Hippocampal formation (tissue), 2 donors: ENCODE measurements at places on chromosomes 12 and 14.

GRCh38 chr12:119447618-119448017 is 113.1 kb downstream of the CCDC60 start:
- no peak for DNase-seq

GRCh38 chr12:18955594-18955993 is 173.9 kb upstream of the PLEKHA5 start:
- DNase-seq: no peak

- DNase-seq: no peak
Measured at GRCh38 chr12:1126091-1126490, 135.1 kb downstream of the ERC1 start.

- no peak for DNase-seq
Measured at GRCh38 chr12:24027352-24027751, 77.9 kb upstream of the SOX5 start.

DNA sequence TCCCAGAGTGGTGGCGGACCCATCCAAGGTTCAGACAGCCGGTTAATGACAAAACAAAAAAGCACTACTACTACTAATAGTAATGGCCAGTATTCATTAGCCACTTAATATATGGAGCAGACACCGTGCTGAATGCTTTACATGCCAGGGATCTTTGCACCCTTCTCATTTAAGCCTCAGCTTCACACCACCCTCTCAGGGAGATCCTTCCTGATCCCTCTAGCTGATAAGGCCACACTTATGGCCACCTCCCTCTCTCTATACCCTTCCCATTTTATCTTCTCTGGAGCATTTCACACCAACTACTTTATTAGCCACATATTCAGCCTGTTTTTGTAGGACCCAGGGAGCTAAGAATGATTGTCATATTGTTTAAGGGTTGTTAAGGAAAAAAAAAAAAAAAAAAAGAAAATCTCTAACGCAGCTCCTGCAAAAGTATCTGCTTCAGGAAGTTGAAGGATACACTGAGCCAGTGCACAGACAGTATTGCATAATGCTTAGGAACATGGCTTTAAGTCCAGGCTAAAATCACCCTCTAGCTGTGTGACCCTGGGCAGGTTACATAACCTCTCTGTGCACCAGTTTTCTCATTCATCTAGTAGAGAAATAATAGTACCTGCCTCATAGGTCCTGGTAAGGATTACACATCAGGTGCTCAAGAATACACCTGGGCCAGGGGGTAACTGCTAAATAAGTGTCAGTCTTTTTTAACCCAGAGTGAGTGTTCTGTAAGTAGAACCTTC is 29.4 kb downstream of the NUAK1 start:
- DNase-seq: no peak

GRCh38 chr14:73655851-73656250 is 11.1 kb downstream of the DNAL1 start:
- DNase-seq: no peak

DNA sequence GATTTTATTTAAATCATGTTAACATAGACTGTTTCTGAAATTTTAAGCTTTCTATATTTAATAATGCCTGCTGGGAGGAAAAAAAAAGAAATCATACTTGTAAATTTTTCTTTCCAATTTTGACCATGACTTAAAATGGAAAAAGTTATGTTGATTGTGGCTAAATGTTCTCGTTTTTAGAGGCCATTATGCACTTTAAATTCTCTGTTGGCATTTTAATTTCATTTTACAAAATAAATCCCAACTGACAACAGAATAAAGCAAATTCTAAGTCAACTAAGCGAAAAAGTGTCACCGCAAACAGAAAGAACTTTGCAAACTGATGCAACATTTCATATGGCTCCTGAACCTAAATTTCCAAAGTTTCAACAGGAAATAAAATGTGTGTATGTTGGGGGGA is 74.8 kb upstream of the G2E3 start:
- no peak for DNase-seq

- no peak for DNase-seq
Measured at GRCh38 chr14:32370714-32371113, 41.6 kb downstream of the AKAP6 start.

DNA sequence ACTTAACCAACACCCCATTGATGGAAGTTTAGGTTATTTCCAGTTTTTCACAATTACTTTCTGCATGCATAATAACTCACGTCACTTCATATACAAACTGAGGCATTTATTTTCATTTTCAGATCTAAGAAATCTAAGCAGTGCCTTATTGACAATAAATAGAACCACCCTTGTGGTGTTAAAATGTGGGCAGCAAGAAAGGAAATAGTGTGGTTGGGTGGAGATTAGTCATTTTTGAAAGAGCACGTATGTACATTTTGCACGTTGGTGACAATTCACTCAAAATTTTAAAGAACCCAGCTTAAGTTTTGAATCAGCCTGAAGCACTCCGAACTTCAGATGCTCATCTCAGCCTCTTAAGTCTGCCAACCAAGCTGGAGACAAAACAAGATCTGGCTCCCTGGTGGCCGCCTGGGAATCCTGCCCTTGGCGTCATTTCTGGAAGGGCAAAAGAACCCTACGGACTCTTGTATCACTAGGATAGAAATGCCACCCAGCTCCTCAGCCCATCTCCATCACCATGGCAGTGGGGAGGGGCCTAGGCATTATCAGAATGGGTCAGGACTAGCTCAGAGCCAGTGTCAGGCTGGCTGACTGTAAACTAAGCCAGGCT is 89.5 kb upstream of the BCL2L14 start:
- DNase-seq: no peak

GRCh38 chr12:41605545-41606305 is 417.6 kb downstream of the PDZRN4 start:
- DNase-seq: no peak

GRCh38 chr12:76916170-76916540 is 37.3 kb upstream of the CSRP2 start:
- no peak for DNase-seq

DNA sequence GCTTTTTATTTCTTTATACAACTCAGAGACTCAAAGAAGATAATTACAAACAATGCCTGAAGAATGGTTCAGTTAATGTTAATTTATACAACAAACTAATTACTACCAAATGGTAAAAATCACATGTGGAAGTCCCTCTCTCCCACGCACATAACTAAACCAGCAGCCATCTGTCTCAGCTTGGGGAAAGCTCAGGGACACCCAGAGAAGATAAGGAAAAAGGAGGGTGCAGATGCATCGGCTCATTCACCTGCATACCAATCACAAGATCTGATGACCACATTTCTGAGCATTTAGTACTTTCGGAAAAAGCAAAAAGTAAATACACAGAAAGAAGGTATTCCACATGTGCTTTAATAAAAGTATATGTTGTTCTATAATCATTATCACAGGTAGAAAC is 136.3 kb downstream of the SOX5 start:
- DNase-seq: no peak

DNA sequence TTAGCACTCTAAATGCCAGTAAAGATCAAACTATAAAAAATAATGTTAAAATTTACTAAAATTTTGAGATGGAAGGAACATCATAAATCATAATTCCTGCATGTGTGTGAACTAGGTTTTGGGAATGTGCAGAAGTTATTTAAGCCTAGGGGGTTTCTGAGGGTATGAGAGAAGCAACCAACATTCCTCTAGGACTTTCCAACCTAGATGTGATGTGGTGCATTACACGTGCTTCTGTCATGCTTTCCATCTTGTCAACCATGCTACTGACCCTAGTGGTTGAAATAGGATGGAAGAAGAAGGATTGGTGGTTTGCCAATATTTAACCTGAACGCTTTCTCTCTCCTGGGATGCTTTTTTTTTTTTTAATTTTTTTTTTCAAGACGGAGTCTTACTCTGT is 209.3 kb downstream of the AEBP2 start:
- DNase-seq: no peak

- no peak for DNase-seq
Measured at GRCh38 chr12:12683136-12683697, 12.8 kb downstream of the GPR19 start.

DNA sequence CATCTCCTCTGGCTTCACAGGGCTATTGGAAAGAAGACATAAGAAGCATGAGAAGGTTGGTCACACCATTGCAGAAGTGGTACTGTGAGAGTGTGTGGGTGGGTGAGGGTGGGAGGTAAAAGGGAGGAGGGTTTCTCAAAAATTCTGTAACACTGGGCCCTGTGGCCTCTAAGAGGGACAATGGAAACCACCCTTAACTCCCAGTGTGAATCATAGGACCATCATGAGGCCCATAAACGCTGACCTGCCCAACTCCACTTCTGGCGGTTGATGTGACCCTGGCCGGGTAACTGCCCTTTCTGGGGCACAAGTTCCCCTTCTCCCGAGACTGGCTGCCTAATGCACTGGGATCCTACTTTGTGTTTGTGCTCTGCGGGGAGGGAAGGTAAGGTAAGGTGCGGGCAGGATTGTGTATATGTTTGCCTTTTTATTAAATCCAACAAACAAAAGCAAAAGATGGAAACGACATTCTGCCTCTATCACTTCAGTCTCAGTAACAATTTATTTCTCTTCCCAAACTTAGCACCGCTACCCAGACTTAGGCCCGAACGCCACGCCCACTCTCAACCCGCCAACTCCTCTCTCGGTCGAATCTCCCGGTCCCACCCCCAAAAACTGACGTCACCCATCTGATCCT is 551 bp downstream of the METTL1 start:
- DNase-seq: peak; percentile 64

DNA sequence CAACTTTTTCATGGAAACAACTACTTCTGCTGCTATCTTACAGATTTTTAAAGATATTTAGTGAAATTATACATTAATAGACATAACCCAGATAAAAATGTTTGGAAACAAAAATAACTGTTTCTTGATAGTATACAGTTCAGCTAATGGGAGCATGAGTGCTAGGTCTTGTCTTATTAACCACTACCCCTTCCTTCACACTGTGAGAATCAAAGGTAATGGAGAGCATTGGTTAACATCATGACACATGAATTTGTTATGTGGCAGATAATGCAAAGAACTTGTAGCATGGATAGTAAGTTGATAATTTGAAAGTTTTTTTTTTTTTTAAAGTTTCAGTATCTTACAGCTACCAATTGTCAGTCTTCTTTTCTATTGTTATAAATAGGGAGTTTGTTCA is 44.2 kb downstream of the CCDC91 start:
- no peak for DNase-seq

- no peak for DNase-seq
Measured at GRCh38 chr12:2958432-2959191, 585 bp upstream of the TEAD4 start.

DNA sequence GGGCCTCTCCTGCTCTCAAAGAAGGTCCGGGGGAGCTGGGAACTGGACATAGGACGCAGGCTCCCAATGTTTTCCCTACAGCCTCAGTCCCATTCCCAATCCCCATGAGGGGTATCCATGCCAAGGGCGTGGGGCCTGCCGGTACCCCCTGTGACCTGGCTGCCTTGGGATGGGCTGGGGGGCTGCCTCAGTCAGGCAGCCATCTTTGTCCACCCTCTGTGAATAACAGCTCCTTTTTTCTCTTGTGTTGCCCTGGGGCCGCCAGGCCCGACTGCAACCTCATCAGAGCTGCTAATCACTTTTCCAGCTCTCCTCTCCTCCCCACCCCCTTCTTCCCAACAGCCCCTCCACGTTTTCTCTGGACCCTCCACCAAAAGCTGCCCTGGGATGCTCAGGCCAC is 11.2 kb downstream of the FIGNL2 start:
- no peak for DNase-seq

DNA sequence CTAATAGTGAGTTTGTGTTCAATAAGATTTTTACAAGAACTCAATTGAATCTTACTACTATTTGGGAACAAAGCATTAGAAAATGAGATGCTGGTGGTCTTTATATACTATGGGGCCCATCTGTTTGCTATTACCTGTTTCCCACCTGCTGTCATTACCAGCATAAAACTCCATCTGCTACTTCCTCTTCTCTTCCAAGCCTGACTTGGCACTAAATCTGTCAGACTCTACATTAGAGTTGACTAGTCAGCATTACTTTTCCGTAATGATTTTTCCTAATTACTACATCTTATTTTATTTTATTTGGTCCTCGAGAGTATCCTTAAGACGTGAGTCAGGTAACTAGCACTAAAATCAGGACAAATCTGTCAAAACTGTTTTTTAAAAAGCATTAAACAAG is 68.1 kb upstream of the KRR1 start:
- no peak for DNase-seq

GRCh38 chr14:100155049-100155621 is 4.3 kb downstream of the DEGS2 start:
- DNase-seq: no peak

DNA sequence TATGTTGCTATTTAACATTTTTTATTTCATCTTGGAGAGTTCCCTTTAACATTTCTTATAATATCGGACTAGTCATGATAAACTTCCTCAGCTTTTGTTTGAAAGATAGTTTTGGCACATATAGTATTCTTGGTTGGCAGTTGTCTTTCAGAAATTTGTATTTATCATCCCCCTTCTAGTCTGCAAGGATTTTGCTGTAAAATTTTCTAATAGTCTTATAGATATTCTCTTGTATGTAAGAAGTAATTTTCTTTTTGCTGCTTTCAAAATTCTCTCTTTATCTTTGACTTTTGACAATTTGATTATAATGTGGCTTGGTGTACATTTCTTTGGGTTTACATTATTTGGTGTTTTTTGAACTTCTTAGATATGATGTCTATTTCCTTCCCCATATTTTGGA is 116.0 kb upstream of the AVPR1A start:
- DNase-seq: no peak

DNA sequence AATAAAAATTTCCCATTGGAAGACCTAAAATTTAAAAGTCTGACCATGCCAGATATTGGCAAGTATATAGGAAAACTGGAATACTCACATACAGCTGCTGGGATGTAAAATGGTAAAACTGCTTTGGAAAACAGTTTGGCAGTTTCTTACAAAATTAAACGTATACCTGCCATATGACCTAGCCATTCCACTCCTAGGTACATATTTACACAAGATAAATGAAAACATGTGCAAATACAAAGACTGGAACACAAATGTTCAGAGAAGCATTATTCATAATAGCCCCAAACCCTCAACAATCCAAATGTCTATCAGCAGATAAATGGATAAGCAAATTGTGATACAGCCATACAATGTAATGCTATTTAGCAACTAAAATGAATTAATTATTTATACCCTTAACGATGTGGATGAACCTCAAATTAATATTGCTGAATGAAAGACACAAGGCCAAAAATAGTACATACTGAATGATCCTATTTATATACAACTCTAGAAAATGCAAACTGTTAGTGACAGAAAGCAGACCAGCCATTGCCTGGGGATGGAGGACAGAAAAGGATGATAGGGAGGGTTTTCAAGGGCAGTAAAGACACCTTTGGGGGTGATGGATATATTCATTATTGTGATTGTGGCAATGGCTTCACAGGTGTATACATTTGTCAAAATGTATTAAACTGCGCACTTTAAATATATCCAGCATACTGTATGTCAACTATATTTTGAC is 21.3 kb upstream of the TCP11L2 start:
- no peak for DNase-seq

- DNase-seq: no peak
Measured at GRCh38 chr12:102095677-102096263, 24.1 kb downstream of the NUP37 start.

GRCh38 chr14:52473557-52473956 is 78.7 kb downstream of the TXNDC16 start:
- no peak for DNase-seq
